ENCODE measurements at places on chromosomes 5 and 9. TPM values are rescaled to one million over a fixed set of nuclear protein-coding genes. Genes with fewer than 3 reads are reported as not detected.

DNA sequence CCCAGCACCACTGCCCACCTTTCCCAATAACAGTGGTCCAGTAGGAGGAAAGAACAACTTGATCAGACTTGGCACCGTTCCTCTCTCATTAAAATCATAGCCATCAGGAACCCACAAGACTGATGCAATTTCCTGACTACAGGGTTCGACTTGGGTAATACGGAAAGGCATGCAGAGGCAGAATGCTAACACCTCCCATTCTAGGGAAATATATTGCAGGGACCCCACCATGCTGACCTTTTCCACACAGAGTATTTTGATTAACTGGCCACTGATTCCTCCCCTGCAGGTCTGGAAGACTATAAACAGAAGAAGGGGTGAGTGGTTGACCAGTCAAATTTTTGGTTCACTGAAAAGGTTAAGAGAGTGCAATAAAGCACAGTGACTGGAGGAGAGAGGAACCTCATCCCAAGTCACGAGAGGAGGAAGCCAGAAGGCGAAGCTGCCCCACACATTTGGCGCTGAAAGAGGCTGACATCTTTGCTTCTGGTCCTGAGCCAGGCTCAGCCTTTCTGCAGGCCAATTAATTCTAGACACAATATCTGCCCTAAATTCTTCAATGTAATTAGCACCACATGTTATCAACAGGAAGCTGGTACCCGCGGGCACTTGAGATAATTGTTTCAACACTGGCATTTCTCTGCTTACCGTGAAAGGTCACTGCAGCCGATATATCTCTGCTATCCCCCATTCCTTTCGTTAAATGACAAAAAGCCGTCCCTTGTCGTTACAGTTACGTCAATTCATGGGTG lies 64.7 kb upstream of the SPOCK1 start:
- no peak for DNase-seq

GRCh38 chr5:177479774-177480173 lies 6.3 kb upstream of the DBN1 start:
- no peak for DNase-seq

- DNase-seq, result no peak
Measured at GRCh38 chr5:80284720-80285119, 28.9 kb upstream of the SERINC5 start.

The LHFPL2 gene
- total RNA-seq, result 0.08 TPM

DNA sequence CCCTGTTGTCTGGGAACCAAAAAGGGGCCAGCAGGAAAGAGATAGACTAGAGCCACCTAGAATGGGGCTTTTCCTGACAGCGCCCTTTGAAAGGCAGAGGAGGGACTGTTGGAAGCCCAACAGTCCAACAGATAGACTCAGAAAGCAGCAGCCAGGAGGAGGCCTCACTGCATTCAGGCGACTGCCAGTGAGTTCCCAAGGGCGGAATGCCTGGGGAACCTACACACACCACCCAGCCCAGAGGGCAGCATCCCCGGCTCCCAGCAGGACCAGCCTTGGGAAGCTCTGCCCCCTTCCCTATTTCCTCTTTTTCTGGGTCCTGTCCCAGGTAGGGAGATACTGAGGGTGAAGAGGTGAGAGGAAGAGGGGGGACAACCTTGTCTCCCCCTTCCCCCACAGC lies 192.4 kb upstream of the KLF4 start:
- DNase-seq, result no peak

The GLIPR2 gene
- total RNA-seq, result 26.3 TPM

The MGAT4B gene
- 124 TPM for total RNA-seq

GRCh38 chr9:95791695-95792094 lies 83.8 kb upstream of the ERCC6L2 start:
- no peak for DNase-seq

- DNase-seq, result no peak
Measured at GRCh38 chr9:114684036-114684435, 2.0 kb upstream of the TEX48 start.

The PLK2 gene
- 37.4 TPM for total RNA-seq

- no peak for DNase-seq
Measured at GRCh38 chr5:134736173-134736812, 2.1 kb upstream of the CAMLG start.

DNA sequence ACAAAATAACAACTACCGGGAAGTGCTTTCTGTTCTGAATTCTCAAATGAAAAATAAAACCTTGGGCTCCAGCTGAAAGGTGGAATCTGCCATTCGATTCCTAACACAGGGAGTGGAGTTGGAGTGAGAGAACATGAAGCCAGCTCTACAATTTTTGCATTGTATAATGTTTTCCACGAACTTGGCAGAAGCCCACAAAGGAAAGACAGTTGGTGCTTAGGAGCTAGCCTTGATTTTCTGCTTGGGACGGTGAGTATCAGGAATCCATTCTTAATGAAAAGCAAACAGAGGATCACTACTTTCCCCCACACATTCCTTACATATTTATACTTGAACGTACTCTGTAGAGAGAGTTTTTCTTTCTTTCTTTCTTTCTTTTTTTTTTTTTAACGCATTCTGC lies 74.2 kb upstream of the FBXL7 start:
- DNase-seq, result no peak

The RBM22 gene
- 81.9 TPM for total RNA-seq

DNA sequence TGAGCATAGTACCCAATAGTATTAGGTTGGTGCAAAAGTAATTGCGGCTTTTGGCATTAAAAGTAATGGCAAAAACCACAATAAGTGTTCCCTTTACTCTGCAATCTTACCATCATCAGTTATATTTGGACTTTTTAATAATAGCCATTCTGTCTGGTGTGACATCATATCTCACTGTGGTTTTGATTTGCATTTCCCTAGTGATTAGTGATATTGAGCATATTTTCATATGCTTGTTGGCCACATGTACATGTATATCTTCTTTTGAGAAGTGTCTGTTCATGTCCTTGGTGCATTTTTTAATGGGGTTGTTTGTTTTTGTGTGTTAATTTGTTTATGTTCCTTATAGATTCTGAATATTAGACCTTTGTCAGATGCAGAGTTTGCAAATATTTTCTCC lies 289.9 kb downstream of the FAM170A start:
- no peak for DNase-seq

- DNase-seq, result no peak
Measured at GRCh38 chr5:2240118-2240904, 357.6 kb upstream of the IRX4 start.

The PTGES gene
- total RNA-seq, result not detected

The PRR16 gene
- not detected for total RNA-seq

The CCDC171 gene
- total RNA-seq, result 1.4 TPM

DNA sequence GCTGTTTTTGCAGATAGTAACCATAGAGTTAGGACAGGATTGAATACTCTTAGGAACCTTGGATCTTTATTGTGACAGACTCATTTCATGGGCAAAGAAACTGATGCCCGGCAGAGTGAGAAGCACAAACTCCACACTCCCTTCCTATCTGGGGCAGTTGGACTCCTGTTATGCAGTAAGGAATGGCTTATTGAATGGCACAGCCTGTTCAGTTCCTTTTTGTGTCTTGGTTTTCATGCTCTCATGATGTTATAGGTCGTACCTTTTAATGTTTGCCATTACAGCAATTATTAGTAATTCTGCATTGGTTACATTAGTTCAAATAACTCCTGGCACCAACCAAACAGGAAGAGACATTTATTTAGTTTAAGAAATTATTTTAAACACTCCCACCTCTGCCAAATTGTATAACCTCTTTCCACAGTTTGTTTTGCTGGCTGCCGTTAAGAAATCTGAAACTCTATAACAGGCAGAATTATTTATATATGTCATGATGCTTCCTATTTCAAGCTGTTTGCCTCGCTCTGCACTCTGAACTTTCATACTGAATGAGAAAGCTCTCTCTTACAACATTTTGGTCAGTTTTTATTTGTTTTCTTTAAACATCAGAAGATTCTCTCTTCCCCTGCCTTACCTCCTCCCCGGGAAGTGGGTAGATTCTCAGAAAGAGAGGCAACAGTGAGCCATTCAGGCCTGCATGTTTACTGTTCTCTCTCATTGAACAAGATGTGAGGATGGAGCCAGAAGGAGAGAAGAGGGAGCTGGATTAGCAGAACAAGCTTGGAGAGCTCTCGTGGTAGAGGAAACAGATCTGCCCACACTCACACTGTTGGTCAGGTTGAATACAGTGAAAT lies 144.4 kb downstream of the ARHGEF28 start:
- DNase-seq, result no peak

DNA sequence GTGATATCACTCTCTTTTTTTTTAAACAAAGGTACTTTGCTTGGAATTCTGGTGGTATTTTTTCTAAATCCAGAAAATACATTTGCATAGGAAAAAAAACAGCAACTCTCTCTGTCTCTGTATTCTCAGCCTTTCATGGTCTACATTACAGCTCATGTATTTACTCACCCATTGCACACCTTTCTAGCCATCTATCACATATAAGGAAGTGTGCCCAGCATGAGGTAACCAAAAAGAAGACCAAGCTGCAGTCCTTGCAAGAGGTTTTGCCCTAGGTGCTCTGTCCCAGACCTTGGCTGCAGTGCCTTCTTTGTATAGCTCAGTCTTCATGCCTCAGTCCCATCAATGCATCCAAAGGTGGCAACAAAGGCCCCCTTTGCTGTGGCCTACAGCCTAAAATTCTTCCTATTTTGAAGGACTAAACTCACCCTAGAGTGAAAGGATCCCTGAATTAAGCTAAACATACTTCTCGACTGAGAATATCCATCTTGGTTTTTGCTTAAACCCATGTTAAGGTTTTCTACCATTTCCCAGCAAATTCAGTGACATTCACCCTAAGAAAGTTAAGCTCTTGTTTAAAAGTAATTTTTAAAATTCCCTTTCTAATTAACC lies 446.4 kb downstream of the KIF4B start:
- DNase-seq, result no peak
